ENCODE measurements at places on chromosomes 16 and 17.

DNA sequence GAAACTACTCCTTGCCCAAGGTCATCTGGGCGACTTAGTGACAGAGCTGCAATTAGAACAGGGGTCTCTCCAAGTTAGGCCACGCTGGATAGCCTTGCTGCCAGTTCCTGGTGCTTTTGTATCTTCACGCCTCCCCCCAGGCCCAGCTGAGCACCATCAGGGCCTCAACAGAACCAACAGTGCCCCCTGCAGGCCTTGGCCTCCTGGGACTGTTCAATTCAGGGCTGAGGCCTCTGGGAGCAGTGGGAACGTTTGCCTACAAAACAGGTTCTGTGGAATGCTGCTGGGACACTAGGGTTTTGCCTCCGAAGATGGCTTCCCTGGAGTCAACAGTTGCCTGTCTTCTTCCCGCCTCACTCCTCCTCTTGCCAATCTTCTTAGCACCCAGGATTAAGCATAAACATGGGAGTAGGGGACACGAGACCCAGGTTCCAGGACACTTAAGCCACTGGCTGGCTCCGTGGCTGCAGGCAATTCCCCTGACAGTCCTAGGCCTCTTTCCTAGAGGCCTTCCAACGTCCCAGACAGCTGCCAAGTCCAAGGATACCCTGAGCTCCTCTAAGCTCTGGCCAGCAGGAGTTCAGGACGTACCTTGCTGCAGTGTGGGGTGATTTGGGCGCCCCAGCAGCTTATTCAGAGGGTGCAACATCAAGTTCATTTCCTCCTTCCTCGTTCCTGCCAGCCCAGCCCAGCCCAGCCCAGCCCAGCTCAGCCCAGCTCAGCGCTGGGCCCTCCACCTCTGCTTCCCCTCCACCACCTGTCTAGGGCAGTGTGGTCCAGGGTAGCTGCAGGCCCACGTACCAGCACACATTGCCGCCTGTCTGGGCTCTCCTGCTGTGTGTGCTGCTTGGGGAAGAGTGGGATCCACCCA is 246.6 kb upstream of the RPL38 start:
- DNase-seq = peak; percentile 52

GRCh38 chr17:40888196-40888720 is 3.2 kb upstream of the KRT20 start:
- DNase-seq = no peak

- peak; percentile 60 for DNase-seq
These were observed 25.3 kb downstream of the G6PC3 start for GRCh38 chr17:44095647-44096496.

DNA sequence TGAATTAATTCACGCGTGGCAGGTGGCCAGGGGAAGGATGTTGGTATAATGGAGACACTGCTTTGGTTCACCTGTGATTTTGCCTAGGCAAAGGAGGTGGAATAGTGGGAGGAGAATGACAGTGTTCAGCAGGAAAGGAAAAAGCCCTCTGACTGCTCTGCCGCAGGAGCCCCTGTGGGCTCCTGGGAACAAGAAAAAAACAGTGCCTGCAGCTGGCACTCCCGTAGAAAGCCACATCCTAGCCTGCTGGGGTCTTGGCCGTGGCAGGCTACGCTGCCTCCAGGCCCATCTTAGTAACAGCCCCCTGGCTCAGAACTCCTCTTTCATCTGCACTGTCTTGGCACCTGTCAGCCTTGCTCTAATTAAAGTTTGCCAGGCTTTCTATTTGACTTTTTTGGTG is 20.6 kb downstream of the ADORA2B start:
- DNase-seq = no peak

DNA sequence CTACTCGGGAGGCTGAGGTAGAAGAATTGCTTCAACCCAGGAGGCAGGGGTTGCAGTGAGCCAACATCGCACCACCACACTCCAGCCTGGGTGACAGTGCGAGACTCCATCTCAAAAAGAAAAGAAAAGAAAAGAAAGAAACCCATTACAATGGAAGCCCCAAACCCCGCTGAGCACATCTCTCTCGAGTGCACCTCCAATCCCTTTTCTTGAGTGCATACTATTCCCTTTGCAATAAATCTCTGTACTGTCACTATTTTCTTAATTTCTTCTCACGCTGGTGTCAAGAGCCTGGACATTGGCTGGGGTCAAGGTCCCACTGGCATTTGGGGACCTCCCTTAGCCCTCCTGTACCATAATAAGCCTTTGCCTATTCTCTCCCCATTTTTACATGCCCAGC is 398.4 kb upstream of the EEF2KMT start:
- no peak for DNase-seq

DNA sequence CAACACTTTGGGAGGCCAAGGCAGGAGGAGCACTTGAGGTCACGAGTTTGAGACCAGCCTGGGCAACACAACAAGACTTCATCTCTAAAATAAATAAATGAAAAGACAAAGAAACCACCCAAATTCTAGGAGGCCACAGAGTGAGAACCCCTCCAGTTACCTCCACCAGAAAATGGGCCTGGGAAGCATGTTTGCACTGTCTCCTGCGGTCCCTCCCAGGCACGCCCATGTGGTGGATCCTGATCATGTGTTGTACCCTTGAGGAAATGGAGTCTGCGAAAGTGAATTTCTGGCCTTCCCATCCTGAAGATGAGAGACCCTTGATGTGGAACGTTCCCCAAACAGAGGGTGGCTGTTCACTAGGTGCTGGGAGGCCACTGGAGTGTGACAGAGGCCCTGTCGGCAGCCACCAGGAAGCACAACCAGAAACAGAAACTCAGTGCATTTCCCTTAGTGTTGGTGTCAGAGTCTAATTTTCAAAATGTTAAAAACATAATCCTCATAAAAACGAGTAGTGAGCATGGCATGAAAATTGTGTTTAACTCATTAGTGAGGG is 19.2 kb upstream of the USP22 start:
- no peak for DNase-seq

GRCh38 chr16:19696328-19696727 is 21.7 kb downstream of the KNOP1 start:
- peak; percentile 90 for DNase-seq

DNA sequence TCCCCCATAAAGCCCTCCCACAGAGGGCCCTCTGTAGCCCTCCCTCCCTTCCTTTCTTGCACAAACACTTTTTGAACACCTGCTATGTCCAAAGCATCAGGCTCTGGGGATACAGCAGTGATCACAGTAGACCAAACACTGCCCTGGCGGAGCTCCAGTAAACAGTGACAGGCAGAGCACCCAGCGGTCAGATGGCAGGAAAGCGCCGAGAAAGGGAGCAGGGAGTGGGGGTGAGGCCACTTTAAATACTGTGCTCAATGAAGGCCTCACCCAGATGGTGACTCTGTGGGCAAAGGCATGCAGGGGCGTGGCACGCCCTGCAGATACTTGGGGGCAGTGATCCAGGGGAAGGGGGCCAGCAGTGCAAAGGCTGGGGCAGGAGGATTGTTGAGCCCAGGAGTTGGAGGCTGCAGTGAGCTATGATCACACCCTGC is 7.6 kb downstream of the PRR29 start:
- DNase-seq = peak; percentile 81

DNA sequence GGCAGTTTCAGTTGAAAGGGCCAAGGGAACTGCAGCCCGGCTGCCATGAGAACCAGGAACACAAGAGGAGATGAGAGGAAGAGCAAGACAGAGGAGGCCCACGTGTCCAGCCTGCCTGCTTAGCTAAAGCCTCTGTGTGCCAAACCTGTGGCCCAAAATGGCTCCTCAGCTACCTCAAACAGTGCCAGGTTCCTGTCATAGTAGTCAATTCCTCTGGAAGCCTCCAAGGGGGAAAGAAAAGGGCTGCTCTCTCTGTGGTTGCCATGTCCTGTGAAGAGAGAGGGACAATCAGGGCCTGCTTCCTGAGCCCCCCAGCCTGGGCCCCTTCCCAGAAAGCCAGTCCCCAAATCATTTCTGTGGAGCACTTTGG is 5.2 kb downstream of the SLC12A4 start:
- no peak for DNase-seq

DNA sequence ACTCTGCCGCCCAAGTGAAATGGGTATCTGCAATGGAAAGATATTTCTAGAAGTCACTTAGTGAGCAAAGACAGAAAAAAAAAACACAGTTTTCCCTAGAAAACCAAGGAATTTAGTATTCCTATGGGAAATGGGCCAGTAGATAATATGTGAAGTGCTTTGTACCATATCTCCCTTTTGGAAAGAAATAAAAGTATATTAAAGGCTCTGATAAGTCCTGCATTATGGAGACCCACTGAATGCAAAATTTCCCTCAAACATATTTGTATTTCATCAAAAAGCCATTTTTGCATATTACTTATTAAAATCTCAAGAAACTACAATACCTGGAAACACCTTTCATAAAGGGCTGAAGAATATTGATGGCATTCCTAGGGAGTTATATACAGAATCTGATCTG is 51.6 kb upstream of the DYNLRB2 start:
- no peak for DNase-seq

GRCh38 chr17:45951941-45952340 is 47.1 kb upstream of the STH start:
- no peak for DNase-seq
